Midbrain (tissue), 1 donor: ENCODE measurements at places on chromosomes 12 and 14.

GRCh38 chr12:19572920-19573558 is 133.7 kb downstream of the AEBP2 start:
- DNase-seq: no peak

DNA sequence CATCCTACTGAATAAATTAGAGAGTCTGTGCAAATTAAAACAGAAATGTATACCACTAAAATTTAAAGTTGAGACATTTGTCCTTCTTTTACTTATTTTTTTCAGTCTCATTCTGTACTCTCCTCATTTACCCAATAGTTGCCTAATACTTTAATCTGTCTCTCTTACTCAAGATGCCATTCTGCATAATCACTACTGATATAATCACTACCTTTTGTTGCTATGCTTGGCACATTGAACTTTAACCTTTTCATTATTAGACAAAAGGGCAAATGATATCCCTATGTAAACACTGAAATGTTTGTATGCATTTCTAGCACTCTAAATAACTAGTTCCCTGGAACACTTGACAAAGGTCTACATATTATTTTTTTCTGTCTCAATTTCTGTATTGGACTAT is 1108.3 kb upstream of the FLRT2 start:
- no peak for DNase-seq

- no peak for DNase-seq
These were observed 216.5 kb upstream of the BTG1 start for GRCh38 chr12:92362126-92362525.

GRCh38 chr12:89709995-89710872 is 1.6 kb upstream of the ATP2B1 start:
- DNase-seq: peak; percentile 45

DNA sequence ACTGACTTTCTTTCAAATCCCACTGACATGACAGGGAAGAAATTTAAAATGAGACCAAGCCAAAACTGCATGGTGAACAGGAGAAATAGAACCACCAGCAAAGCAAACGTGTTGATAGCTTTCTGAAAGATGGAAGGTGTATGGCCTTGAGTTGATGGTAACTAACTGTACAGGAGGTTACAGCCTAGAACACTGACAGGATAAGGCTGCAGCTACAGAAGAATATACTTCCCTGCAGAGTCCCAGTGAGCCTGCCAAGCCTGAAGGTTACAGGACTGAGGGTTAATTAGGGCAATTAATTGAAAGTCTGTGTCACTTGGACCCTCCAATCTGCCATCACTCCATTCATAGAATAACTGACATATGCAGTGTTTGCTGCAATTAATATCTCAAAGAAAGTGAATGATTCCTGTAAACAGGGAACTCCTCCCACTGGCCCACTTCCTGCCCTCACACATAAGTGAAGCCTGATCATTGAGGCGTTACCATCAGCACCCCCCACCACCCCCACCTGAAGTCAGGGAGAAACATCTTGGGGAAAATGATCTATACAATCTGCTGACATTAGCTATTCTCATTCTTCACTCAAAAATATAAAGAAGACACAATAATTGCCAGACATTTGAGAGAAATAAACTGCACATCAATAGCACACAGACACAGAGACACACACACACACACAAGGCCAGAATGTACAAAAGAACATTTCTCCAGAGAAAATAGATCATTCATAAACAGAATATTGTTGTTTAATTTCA is 73.4 kb downstream of the GTF2A1 start:
- DNase-seq: no peak

- DNase-seq: no peak
These were observed 49.2 kb upstream of the GTF2A1 start for GRCh38 chr14:81269979-81270375.

- DNase-seq: no peak
These were observed 429.0 kb upstream of the FBXO33 start for GRCh38 chr14:39861229-39861600.

DNA sequence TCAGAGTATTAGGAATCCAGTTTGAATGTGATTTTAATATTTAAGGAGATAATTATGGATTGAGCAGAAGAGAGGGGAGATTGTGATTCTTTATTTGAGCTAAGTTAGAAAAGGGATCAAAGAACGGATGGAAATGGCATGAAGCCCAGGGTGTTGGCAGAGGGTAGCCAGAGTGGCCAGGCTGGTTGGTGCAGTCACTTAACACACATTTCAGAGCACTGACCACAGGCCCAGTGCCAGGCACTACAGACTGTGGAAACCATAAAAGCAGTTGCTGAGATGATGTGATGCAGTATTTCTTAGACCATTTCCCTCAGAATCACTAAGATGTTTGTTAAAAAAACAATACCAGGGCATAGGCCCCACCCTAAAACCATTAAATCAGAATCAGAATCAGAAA is 167.7 kb upstream of the AMIGO2 start:
- DNase-seq: peak; percentile 39

- DNase-seq: no peak
These were observed 8.8 kb downstream of the BCL7A start for GRCh38 chr12:122030424-122031035.

- no peak for DNase-seq
These were observed 3.5 kb upstream of the CEP128 start for GRCh38 chr14:80944861-80945617.

DNA sequence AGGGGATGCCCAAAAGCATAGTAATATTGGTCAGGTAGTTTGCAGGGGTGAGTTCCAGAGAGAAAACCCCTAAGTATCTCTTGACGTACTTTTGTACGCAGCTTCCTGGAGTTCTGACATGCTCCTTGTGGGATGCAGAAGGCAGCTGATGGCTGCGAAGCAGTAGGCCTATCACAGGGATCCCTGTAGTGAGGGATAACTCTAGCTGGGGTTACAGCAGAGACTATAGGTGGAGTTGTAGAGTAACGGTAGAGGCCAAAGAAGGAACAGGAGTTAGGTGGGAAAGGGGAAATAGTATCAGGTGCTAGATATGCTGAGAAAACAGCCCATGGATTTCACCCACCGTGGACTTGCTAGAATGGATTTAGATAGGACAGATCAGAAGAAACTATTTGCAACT is 37.3 kb downstream of the MGST1 start:
- DNase-seq: no peak

GRCh38 chr14:94655169-94655710 is 43.0 kb downstream of the SERPINA3 start:
- no peak for DNase-seq

GRCh38 chr14:69115407-69116185 is 37.3 kb downstream of the DCAF5 start:
- no peak for DNase-seq

- DNase-seq: no peak
These were observed 35.2 kb upstream of the PTGR2 start for GRCh38 chr14:73816393-73816816.
